Stimulated activated CD4-positive, alpha-beta T cell treated with anti-CD3 and anti-CD28 coated beads, TNF-alpha, amount 100 ng/mL, for 1 hour (primary cell): ENCODE measurements at places on chromosomes 7 and 10.

DNA sequence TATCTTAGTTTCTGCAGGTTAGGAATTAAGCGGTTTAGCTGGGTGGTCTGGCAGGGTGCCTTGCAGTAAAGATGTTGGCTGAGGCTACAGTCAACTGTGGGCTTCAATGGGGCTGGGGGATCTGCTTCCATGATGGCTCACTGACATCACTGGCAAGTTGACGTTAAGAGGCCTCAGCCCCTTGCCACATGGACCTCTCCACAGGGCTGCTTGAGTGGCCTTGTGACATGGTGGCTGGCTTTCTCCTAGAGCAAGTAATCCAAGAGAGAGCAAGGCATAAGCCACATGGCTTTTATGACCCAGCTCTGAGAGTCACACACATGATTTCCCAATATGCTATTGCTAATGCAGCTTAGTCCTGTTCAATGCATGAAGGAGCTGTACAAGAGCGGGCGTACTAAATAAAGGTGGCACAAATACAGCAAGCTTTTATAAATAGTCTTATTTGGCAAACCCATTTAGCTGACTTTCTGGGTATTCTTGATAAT, 109.1 kb downstream of the SEPTIN7 start:
- no peak for DNase-seq

DNA sequence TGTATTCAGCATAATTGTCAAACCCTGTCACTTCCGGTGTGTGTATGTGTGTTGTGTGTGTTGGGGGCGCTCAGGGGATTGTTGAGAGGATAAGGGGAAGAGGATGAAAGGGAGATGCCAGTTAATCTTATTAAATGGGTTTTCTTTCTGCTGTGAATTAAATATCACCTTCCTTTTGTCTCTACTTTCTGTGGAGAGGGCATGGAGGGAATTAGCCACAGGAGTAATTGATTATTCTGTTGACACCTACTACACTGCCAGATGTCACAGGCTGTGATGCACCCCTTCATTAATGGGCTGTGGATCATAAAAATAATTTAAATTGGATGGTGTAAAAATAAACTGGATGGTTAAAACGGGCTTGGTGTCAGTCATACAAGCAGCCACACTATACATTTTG, 311.9 kb downstream of the MDFIC start:
- no peak for DNase-seq

DNA sequence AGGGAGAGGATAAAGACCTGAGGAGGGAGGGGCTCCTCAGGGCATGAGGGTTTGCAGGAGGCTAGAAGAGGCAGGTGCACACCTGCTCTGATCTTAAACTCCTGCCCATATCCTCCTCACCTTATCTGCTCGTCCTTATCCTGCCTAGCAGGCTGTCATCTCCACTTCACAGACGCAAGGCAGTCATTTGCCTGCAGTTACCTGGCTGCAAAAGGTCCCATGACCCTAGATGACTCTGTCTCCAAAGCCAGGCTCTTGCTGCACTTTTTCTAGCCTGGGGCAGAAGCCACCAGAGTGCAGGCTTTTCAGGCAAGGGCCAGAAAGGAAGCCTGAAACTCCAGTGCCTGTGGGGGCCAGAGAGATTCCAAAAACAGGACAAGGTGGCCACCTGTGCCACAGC, 1.7 kb upstream of the ZNF853 start:
- no peak for DNase-seq

DNA sequence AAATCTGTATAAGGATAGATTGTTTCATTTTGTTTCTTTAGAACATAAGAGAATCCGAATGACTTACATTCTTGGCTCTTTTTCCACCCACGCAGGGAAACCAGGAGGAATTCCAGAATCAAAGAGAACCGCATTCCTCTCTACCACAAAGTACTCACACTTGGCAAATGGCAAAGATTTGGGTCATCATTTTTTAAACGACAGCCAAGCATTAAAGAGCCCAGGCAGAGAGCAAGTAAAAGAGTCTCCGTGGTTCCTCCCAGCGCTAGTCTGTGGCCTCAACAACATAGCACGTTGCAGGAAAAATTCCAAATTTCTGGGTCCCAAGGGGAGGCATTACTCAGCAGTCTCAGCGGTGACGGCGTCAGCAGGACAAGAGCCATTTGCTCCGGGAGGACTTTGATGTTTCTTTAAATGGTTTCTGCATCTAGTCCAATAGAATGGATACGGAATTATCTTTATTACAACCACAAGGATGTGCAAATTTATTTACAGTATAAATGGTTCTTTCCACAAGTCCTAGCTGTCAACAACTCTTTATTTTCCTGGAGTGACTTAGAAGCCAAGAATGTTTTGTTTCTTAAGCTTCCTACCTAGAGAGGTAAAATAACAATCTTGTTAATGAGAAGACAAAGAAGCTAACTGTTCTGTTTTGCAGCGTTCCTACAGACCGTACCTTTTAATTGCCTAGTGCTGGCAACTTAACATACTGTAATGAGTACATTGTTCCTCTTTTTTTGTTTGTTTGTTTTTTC, 232.5 kb downstream of the SKIDA1 start:
- no peak for DNase-seq

GRCh38 chr7:50565977-50566376, 772 bp upstream of the DDC start:
- no peak for DNase-seq

- DNase-seq = no peak
Measured at GRCh38 chr10:29877793-29878491, 181.4 kb downstream of the JCAD start.

- no peak for DNase-seq
Measured at GRCh38 chr10:104406715-104407650, 53.4 kb downstream of the CFAP58 start.

DNA sequence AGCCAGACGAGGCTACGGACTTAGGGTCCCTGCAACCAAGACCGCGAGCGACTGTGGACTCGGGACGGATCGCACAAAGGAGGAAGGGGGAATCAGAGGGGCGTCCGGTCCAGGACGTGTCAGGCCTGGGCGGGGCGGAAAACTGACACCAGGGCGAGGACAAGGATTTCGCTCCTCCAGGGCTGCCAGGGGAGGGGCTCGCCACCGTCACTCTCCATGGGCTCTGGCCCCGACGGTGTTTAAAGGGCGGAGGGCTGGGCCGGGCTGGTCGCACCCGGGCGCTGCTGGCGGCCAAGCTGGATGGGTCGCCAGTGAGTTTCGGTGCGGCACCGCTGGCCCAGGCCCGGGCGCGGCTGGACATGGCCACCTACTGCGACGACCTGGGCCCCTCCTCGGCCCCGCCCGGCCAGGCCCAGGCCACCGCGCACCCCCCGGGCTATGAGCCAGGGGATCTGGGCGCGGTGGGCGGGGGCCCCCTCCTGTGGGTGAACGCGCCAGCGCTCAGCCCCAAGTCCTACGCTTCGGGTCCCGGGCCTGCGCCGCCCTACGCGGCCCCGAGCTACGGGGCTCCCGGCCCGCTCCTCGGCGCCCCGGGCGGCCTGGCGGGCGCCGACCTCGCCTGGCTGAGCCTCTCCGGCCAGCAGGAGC, at the start of gene FOXI2:
Gene FOXI2 (plus strand): TSS at position 271 of the 648 bp plus-strand sequence. CDS start 89 bp downstream, at position 360.
- DNase-seq = no peak

GRCh38 chr7:133556553-133556952, 303.7 kb downstream of the EXOC4 start:
- no peak for DNase-seq

- no peak for DNase-seq
Measured at GRCh38 chr7:29852457-29852856, 46.1 kb downstream of the WIPF3 start.

GRCh38 chr10:88557256-88557655, 25.9 kb downstream of the RNLS start:
- DNase-seq = no peak

DNA sequence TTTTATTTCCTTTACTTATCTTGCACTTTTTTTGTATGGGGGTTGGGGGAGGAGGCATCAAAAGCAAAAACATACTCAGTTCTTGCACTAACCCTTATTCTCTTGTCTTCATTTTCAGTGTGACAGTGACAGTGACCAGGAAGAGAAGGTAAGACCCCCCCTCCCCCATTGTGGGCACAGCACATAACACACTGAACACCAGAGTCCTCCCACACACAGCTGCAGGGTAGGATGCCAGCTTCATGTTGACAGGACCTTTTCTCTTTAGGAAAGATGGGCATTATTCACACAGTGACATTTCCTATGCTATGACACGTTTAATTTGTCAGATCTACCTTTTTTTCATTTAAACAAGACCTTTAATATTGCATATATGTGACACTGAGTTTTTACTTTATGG, 696.3 kb upstream of the GALNT17 start:
- DNase-seq = no peak

- DNase-seq = no peak
Measured at GRCh38 chr7:2843711-2844152, 376 bp downstream of the GNA12 start.

DNA sequence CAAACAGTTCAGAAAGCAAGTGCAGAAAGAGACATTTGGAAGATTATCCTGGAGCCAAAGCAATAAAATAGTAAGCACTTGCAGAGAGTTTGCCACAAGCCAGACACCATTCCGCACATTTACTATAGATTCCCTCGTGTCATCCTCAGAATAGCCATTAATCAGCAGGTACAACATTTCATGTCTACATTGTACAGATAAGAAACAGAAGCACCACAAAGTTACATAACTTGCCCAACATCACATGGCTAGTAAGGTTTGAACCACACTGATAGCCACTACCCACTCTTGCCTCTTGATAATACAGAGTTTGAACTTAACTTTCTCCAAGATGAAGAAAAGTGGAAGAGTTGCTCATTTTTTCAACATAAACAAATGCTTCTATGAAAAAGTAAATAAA, 40.6 kb upstream of the GHITM start:
- no peak for DNase-seq

GRCh38 chr7:54678763-54679489, 80.1 kb downstream of the SEC61G start:
- DNase-seq = no peak

- no peak for DNase-seq
Measured at GRCh38 chr10:3568983-3569382, 216.0 kb downstream of the KLF6 start.

GRCh38 chr10:71923138-71923692, 41.0 kb upstream of the CHST3 start:
- no peak for DNase-seq

GRCh38 chr7:105691082-105691679, 109.9 kb upstream of the EFCAB10 start:
- no peak for DNase-seq

GRCh38 chr10:75404815-75405597, 3.4 kb upstream of the ZNF503 start:
- no peak for DNase-seq
